ENCODE measurements at places on chromosomes 2 and 18.

- no peaks in the 10 kb centered on the region for H3K27me3 ChIP-seq
- H3K27ac ChIP-seq: peak overlapping the region; percentile 60
- no peaks in the 10 kb centered on the region for H3K4me1 ChIP-seq
- no peaks in the 10 kb centered on the region for H3K36me3 ChIP-seq
- H3K4me3 ChIP-seq: peak overlapping the region; percentile 13
- DNase-seq: no peak
Measured at GRCh38 chr2:152395572-152395971, 60.6 kb downstream of the FMNL2 start.

- no peak for DNase-seq
- H3K27me3 ChIP-seq: peaks cover 16% of the 10 kb centered on the region
- H3K4me3 ChIP-seq: no peak overlapping the region
- H3K27ac ChIP-seq: no peak overlapping the region
Measured at GRCh38 chr2:174692256-174692919, 71.9 kb downstream of the CHRNA1 start.

- no peaks in the 10 kb centered on the region for H3K27me3 ChIP-seq
- H3K27ac ChIP-seq: peak overlapping the region; percentile 80
- peaks cover 48% of the 10 kb centered on the region for H3K4me1 ChIP-seq
- no peaks in the 10 kb centered on the region for H3K36me3 ChIP-seq
- no peak overlapping the region for H3K4me3 ChIP-seq
Measured at GRCh38 chr2:64876137-64876647, 113.0 kb upstream of the SLC1A4 start.

DNA sequence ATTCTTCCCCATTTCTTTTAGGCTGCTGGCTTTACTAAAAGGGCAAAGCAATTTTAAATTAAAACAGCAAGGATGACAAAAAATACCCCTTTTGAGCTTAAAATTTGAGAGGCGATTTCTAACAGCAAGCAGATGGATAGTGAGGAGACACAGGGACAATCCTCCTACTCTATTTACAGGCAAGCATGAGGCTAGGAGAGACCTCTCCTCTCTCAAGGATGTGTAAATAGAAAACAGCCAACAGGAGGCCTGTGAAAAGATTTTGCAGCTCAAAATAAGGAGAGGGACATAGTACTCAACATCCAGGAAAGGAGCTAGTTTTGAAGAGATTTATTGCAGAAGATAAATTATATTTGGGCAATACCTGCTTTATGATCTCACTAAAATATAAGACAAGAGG lies 53.8 kb downstream of the LINC00305 start:
- no peaks in the 10 kb centered on the region for H3K36me3 ChIP-seq
- DNase-seq: no peak
- no peak overlapping the region for H3K27ac ChIP-seq
- no peaks in the 10 kb centered on the region for H3K27me3 ChIP-seq
- no peaks in the 10 kb centered on the region for H3K4me1 ChIP-seq
- H3K4me3 ChIP-seq: no peak overlapping the region

DNA sequence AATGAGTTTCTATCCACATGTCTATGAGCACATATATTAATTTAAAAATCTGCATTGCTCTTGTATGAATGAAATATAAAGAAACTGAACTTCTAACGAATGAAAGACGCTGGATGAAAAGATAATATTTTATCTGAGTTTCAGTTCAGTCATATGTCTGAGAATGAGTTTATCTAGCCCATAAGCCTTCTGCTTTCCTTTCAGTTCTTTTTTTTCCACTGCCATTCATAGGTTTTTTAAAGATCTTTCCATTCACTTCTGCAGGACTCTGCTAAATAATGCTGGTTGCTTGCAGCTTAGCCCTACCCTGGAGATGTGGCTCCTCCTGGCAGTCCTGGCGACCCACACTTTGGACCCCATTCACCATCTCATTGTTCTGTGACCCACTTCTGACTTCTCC lies 109.0 kb downstream of the BCL2 start:
- peaks cover 9% of the 10 kb centered on the region for H3K4me1 ChIP-seq
- no peak overlapping the region for H3K27ac ChIP-seq
- H3K36me3 ChIP-seq: no peaks in the 10 kb centered on the region
- no peak for DNase-seq

DNA sequence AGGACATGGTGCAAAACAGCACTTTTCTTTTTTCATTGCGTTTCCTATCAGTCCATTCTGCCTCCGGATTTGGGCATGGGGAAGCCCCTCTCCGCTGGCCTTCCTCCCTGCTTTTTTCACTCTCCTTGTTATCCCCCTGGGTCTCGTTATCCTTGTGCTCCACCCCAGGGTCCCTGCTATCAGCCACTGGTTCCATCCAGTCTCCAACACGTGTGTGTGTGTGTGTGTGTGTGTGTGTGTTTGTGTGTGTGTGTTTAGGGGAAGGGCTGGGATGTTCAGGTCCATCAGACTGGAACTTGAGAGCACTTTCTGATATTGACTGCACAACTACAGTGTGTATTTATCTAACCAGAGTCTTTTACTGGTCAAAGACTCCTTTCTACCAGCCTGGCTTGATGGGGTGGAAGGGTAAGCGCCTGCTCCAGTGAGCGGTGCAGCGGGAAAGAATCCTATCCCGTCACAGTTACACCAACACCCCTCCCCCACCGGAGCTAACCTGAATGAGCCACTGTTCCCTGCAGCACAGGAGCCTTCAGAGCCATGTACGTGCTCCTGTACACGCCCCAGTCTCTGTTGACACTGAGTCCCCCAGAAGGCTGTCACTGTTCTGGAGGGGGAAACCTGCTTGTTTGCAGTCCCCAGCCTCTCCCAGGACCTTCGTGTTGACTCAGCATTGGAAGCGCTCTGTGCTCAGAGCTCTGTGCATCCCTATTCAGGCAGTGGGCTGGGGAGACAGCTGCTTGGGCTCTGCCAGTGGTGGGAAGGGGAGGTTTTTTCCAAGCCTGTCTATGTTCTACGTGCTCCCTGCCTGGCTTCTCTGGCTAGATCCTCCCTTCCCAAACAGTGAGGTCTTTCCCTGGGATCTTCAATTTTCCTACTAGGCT lies 4.6 kb downstream of the INHA start:
- H3K4me3 ChIP-seq: no peak overlapping the region
- DNase-seq: no peak
- H3K27me3 ChIP-seq: no peaks in the 10 kb centered on the region

DNA sequence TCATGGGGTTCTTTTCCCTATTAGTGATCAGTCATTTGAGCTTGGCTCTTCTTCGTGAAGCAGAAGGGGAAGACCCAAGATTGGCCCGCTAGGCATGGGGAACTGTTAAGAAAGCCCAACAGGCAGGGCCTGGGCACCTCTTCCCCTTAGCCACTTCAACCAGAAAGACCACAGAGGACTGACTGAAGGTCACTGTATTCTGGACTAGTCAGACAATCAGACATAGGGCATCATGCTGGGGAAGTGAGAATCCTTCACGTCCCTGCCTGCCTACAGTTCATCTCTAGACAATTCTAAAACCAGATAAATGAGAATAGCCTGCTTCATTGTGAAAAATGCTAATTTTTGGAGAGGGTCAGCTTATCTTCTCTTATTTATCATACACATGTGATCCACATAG lies 28.1 kb downstream of the FAP start:
- H3K4me3 ChIP-seq: no peak overlapping the region
- H3K36me3 ChIP-seq: no peaks in the 10 kb centered on the region

- H3K4me3 ChIP-seq: no peak overlapping the region
- DNase-seq: no peak
- H3K36me3 ChIP-seq: no peaks in the 10 kb centered on the region
- H3K27me3 ChIP-seq: no peaks in the 10 kb centered on the region
- H3K27ac ChIP-seq: no peak overlapping the region
Measured at GRCh38 chr2:45915523-45915922, 264.0 kb downstream of the PRKCE start.

DNA sequence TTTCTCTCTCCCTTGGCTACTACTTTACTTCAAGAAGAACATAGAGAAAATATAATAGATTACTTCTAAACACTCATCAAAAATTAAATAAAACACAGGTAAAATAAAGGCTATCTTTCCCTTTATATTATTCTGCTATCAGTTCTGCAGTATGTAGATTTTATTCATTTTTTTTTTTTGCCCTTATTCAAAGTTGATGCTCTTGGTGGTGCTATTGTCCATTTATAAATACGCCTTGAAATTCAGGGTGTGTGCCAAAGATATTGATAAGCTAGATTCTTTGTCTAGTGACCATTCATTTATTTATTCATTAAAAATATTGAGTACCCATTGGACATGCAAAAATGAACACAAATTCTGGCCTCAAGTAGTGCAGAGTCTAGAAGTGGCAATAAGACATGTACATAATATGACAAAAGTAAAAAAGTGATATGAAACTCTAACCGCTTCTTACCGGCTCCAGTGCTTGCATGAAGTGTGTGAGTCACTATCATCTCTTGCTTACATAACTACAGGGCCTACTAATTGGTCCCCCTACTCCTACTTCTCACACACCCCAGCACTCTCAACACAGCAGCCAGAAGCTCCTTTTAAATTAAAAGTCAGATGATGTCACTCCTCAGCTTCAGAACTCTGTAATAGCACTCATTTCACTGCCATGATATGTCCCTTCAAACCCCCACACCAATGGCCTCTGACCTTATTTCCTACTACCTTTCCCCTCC lies 208.3 kb upstream of the FANCL start:
- H3K27ac ChIP-seq: no peak overlapping the region
- no peaks in the 10 kb centered on the region for H3K4me1 ChIP-seq
- H3K4me3 ChIP-seq: no peak overlapping the region

DNA sequence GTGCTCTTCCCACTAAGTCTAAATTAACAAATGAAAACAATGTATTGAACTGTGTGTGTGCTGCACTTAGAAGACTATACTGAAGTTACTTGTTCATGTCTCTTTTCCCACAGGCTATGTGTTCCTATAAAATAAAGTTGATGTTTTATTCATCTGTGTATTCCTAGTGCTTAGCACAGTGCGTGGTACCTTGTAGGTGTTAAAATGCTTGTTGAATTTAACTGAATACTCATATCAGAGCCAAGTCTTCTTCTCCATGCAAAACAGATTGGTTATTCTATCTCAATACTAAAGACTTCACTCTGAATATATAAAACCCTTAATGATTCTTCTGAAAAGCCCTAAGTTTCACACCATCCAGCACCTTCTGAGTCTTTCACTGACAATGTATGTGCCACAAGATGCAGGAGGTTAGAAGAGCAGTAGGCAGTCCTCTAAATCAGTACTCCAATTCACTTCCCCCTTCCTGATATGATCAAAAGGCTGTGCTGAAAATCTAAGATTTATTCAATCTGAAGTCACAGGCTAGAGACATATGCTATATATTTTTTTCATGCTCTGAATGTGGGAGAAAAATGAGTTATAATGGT lies 231.7 kb upstream of the CCDC150 start:
- no peak for DNase-seq
- H3K27me3 ChIP-seq: no peaks in the 10 kb centered on the region
- H3K4me1 ChIP-seq: no peaks in the 10 kb centered on the region
- no peak overlapping the region for H3K27ac ChIP-seq

DNA sequence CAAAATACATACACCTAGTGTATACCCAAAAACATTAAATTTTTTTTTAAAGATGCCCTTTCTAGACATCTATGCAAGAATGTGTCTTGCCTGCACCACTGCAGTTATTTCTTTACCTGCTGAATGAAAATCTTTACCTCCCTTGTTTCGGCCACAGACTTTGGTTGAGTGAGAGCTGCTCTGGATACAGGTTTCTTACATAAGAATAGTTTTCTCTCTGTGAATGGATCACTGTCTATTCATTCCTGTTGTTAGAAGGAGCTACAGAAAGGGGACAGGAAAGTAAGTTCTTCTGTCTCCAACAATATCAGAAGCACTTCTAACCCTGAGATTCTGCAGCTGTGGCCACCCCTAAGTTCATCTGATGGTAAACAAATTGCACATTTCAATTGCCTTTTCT lies 113.0 kb upstream of the CDCA7 start:
- no peaks in the 10 kb centered on the region for H3K27me3 ChIP-seq
- no peak overlapping the region for H3K4me3 ChIP-seq
- no peak overlapping the region for H3K27ac ChIP-seq
- no peaks in the 10 kb centered on the region for H3K36me3 ChIP-seq

DNA sequence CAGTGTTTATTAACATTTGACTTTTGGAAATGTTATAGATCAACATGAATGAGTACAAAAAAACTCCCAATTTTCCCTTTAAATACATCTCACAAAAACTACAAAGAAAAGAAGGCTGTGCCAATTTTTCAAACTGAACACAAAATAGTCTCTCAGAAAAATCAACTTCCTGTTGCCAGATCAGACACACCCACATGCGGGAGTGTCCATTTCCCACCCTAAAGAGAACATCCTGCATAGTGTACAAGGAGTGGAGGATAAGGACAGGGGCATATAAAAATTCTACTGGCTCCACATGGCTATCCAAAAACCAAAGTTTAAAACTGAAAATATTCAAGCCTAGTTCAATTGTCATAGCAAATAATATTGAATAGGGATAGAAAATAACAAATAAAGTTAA lies 165.3 kb downstream of the ATAD2B start:
- H3K36me3 ChIP-seq: peaks cover 45% of the 10 kb centered on the region
- no peak for DNase-seq
- no peak overlapping the region for H3K4me3 ChIP-seq
- no peak overlapping the region for H3K27ac ChIP-seq
- H3K4me1 ChIP-seq: peaks cover 4% of the 10 kb centered on the region

DNA sequence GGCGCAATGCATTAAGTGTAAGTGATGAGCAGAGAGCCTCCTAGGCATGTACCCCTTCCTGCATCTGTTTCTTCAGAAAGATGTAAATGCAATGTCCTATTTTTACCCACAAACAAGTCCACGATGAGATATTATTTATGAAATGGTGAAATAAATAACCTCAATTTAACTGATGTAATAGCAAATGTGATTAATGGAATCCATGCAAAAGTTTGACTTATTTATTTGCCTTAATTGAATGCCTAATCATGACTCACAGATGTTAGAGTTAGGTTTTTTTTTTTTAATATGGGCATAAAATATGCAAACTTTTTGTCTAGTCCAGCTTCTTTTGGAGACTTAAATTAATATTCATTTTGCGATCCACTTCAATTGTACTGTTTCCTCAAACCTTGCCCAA lies 67.7 kb upstream of the ITGA4 start:
- no peaks in the 10 kb centered on the region for H3K36me3 ChIP-seq
- H3K4me1 ChIP-seq: no peaks in the 10 kb centered on the region

DNA sequence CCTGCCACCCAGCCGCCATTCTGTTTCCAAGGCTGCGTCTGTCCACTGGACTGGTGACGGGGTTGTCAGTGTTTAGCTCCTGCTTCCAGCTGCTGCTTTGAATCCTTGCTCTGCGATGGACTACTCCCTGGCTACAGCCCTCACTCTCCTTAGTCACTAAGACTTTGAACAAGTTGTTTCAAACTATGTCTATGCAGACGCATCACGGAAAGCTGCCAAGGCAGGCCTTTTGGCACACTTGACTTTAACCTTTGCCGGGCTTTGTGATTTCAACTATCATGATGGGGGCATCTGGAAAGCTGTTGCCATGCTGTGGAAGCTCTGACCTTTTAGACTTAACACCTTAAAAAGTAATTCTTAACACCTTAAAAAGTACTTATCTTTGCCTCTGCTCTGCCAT lies 54.4 kb downstream of the PDE11A start:
- no peak overlapping the region for H3K27ac ChIP-seq
- H3K4me3 ChIP-seq: no peak overlapping the region
- no peaks in the 10 kb centered on the region for H3K27me3 ChIP-seq

Data from esophagus squamous epithelium (tissue), 5 donors.